ENCODE measurements at places on chromosomes 5 and 9.

- no peak for DNase-seq
Observed at GRCh38 chr5:179588166-179588565, 35.3 kb downstream of the HNRNPH1 start.

- DNase-seq: no peak
Observed at GRCh38 chr5:159409801-159410200, 79.5 kb upstream of the IL12B start.

DNA sequence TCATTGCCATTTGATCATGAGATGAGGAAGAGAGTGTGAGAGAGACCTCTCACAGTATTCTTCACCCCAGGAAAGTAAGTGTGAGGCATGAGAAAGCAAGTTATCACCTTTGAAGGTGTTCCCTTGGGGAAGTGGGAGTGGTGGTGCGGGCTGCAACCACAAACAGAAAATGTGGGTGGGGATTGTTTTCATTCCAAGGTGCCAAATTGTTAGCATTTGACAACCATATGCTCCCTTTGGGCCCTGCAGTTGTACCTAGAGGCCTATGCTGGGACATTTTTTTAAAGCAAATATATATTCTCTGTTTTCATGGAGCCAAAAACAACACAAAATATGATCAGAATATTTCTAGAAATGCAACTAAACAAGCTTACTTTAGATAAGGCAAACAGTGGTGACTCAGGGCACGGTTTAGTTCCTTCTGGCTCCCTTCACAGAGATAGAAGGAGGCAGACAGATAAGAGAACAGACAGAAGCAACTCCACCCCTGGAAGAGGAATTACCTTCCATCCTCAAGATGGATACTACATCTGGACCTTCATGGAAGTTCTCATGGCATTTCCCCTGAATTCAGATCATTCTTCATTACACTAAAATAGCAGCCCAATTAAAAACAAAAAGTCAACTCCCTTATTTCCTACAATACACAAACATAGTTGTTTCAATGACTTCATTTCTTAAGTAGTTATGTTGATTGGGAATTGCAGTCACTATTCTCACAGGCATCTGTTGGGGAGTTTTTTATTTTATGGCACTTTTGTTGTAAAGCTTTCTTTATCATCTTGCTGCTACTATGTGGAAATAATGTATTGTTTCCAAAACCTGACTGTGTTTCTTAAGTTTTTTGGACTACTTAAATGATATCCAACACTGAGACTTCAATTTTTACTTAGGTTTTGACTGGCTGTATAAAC lies 416.6 kb downstream of the PLK2 start:
- no peak for DNase-seq

DNA sequence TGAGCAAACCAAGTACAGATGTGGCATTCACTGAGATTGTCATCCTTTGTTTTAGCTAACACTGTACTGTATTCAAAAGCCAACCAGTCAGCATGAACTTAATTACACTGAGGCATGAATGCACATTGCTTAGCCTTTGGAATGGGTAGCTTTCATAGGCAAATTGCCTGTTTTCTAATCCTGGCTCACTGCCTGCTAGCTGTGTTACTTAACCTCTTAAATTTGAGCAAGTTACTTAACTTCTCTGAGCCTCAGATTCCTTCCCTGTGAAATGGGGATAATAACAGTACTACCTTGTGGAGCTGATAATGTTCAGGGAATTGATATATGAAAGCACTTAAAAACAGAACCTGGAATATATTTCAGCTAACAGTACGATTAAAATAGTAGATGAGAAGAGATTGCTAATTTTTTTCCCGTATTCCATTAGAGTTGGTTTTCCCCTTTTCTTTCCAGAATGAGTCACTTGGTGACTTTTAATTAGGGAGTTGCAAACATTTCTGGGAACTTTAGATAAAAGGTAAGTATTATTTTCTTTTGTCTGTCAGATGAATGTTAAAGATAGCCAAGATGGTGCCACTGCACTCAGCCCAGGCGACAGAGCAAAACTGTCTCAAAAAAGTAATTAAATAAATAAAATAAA lies 43.9 kb downstream of the ARRDC3 start:
- peak; percentile 35 for DNase-seq

DNA sequence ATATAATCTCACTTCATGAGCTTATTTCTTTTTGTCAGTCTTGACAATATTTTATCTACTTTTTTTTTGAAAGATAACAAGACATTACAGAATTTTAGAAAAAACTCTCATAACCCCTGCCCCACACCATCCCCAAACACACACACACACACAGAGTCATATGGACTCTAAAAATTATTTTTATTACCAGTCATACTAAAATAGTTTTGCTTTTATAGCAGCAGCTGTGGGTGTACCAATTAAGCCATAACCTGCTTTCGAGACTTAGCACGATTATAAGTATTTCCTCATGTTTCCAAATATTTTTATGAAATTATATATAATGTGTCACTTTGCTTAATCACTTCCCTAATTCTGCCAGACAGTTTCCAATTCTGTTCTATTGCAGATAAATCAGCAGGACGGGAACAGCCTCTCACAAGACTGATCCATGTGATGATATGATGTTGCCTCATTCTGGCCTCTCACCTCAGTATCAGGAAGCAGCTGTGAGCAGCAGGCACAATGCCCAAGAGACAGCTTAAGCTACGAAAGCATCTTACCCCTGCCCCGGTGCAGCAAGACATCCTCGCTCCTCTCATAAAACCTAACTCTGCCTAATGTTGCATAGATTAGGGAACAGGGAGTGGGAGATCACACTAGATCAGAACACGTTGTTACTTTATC lies 7.0 kb downstream of the PDCL start:
- DNase-seq: no peak

- peak; percentile 81 for DNase-seq
Observed at GRCh38 chr9:87270221-87270847, 227.3 kb upstream of the DAPK1 start.

DNA sequence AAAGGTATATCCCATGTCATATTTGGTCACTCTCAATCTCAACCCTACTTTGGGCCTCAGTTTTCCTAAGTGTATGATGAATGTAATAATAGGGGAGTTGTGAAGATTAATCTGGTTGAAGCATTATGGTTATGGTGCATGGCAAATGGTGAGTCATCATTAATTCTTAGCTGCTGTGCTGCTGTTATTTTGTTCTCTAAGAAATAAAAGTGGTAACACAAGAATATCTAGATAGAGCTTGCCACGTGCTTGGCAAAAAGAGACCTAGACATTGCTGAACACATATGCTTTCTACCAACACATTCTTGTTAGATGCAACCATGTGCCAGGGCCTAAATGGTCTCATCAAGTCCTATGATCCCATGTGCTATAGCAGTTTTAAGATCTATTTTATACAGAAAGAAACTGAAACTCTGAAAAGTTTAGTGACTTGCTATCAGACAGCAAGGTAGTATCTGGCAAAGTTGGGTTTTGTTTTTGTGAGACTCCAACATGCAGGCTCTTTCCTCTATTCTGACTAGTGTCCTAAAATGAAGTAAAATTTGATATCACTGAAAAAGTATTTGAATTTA lies 699.9 kb upstream of the MEF2C start:
- no peak for DNase-seq
